ENCODE measurements at places on chromosomes 16 and 17.
A peak's percentile ranks its signal among the peaks of the same experiment; 100 is the strongest.

GRCh38 chr16:68658974-68659360 is 13.9 kb downstream of the CDH3 start:
- DNase-seq = no peak

DNA sequence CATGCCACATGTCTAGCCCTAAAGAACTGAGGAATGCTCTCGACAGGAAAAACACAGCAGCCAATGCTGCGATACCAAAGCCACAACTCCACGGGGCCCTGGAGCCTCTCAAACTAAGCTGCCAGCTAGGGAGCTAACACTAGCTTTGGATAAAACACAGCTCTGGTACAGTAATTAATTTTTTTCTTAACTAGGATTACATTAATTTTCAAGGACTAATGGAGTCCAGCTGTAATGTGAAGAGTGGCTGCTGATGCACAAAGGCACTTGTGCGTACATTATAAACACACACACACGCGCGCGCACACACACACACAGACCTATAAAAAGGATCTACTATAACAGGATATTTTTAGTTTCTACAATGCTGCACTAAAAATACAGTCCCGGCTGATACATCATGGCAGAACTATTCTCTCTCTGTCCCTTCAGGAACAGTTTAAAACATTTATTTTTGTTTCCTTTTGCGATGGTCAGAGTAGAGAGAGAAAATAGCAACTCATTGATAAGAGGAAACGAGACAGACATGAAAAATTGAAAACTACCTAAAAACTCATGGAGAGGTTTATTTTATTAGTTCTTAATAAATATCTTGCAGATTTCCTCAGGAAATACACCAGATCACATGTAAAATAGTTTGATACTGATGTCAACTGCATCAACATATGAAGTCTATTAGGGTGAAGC is 88.5 kb downstream of the SMG6 start:
- no peak for DNase-seq

- peak; percentile 66 for DNase-seq
These were observed 1.7 kb downstream of the HS3ST3B1 start for GRCh38 chr17:14302431-14303099.

GRCh38 chr17:75301502-75302206 is 12.4 kb upstream of the SLC25A19 start:
- DNase-seq = no peak

DNA sequence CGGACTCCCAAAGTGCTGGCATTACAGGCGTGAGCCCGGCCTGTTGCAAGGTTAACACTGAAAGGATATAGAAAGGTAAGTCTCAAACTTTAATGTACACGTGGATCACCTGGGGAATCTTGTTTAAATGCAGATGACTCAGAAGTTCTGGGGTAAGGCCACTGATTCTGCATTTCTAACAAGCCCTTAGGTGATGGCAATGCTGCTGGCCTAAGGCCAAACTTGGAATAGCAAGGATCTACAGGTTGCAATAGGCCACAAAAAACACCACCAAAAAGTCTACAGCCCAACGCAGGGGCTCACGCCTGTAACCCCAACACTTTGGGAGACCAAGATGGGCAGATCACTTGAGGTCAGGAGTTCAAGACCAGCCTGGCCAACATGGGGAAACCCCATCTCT is 4.2 kb downstream of the CMTM4 start:
- no peak for DNase-seq

DNA sequence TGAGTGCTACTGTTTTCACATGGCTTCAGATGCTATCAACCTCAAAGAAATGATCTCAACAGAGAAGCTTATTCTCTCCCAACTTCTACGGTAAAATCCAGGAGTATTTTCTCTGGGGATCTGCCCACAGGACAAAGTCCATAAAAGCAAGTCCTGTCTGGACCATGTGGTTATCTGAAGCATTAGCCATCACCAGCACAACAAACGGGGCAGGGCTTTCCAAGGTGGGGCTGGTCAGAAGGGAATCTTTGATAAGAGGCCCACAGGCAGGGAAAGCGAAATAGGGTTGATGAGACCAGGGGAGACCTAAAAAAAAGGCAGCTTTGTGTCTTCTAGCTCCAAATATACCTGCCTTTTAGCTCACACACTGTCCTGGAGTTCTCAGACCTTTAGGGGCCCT is 38.7 kb upstream of the CACNG3 start:
- no peak for DNase-seq

- no peak for DNase-seq
These were observed 47.6 kb downstream of the ABAT start for GRCh38 chr16:8722025-8722348.

DNA sequence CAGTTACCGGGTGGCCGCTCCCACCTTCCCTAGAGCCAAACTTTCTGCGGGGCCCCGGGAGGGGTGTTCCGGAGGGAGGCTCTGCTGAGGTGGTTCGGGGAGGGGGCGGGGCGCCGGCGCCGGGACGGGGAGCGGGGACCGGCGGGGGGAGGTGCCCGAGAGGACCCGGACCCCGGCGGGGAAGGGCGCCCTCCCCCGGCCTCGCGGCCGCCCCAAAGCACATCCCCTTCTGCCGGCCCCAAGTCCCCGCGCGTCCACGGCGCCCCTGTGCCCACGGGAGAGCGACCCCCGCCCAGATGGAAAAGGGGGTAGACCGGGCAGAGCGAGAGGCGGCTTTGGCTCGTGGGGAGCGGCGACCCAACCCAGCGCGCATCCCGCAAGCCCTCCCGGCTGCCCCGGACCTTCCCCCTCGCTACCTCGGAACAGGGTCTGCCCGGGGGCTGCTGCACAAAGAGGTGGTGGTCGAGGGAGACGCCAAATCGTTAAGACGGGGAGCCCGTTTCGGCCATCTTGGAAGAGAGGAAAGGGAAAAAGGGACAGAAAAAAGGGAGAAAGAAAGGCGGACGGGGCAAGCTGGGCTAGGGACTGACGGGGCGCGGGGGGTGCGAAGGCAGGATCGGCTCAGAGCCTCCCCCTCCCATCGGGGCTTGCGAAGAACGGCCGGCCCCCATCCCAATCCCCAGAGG is 530 bp downstream of the PCGF2 start:
- DNase-seq = no peak

- no peak for DNase-seq
These were observed 4.4 kb upstream of the IRX5 start for GRCh38 chr16:54926166-54926838.

All from GOT3 (cell line).